ENCODE measurements at places on chromosomes 11 and 22.

DNA sequence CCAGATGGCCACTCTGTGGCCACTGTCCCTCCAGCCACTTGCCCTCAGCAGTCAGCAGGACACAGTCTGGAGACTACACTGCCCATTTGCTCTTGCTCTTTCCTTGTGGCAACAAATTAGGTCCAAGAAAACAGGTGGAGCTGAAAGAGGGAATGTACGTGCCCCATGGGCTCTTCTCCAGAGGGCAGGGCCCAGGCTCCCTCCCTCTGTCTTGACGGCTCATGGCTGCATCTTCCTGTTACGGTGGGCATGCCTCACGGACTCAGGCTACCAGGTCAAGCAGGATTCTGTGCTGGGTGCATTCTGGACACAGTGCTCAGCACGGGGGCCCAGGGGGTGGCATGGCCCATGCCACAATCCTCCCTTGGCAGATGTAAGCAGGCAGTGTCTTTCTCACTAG is 71.3 kb downstream of the MED15 start:
- no peak for DNase-seq

DNA sequence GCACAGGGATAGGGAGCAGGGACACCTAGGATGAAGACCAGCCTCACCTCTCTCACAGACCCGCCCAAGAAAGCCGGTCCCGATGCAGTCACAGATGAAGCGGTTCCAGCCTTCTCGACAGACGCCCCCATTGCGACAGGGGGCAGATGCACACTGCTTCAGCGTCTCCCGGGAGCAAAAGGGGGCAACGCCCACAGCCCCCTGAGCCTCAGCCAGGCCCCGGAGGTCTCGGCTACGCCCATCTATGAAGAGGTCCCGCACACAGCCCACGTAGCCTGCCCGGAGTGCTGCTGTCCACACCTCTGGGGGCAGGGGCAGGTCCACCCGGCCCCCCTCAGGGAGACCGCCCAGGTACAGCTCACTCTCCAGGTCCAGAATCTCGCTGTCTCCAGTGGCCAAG is 62.3 kb downstream of the NRXN2 start:
- DNase-seq: no peak

DNA sequence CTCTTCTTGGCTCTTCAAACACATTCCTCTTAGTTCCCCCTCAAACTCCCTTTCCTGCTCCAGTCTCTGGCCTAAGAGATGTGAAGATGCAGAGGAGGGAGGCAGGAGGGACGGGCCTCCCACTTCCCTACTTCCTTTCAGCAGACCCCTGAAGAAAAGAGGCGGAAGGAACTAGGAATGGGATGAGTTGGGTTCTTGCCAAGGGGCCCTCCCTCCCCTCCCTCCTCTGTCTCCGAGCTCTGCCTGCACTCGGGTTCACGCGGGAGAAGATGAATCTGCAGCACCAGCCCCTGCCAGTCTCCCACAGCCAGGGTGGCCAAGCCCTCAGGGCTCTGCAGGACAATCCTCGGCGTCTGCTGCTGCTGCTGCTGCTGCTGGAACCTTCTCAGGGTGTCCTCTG is 24.3 kb upstream of the PKNOX2 start:
- no peak for DNase-seq

- no peak for DNase-seq
Observed at GRCh38 chr11:120548682-120549209, 37.2 kb downstream of the GRIK4 start.

- no peak for DNase-seq
Observed at GRCh38 chr11:117482881-117483280, 155.2 kb downstream of the CEP164 start.

DNA sequence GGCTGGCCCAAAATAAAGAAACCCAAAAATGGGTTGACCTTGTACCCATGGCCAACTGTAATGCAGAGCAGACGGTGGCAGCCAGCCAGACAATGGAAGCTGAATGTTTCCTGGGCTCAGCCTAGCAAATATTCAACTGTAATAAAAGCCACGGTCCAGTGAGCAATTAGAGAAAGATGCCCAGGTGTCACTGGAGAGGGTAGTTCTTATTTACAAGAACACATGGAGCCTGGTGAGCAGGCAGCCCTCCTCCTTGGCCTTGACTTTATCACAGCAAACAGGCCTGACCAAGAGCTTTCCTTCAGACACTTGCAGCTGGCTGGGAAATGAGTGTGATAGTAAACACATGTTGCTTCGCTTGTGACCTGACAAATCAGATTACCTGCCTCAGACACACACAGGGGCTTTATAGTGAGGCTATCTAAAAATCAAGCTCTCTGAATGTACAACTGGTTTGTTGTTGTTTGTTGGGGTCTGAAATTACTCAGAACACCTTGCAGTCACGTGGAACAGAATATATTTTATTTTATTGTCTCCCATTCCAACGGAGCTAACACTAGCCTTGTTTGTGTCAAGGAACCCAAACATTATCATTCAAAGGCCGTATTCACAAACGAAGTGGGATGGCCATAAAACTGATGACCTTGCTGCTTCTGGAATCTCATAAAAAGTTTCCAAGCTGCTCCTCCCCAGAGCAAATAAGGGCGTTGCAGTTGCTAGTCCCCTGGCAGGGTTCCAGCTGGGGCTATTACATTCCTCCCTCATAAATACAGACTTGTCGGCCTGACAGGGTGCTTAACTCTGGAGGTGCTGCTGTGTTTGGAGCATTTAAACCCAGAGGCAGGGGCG is 161.1 kb downstream of the BBOX1 start:
- DNase-seq: peak; percentile 67

- DNase-seq: no peak
Observed at GRCh38 chr22:26592421-26592891, 2.5 kb upstream of the TPST2 start.

GRCh38 chr22:42074132-42074811 is at the start of gene PHETA2:
Gene PHETA2, plus strand, starts transcription at chr22:42074248. Its CDS starts 3,046 bp downstream, at chr22:42077294.
- peak; percentile 61 for DNase-seq

DNA sequence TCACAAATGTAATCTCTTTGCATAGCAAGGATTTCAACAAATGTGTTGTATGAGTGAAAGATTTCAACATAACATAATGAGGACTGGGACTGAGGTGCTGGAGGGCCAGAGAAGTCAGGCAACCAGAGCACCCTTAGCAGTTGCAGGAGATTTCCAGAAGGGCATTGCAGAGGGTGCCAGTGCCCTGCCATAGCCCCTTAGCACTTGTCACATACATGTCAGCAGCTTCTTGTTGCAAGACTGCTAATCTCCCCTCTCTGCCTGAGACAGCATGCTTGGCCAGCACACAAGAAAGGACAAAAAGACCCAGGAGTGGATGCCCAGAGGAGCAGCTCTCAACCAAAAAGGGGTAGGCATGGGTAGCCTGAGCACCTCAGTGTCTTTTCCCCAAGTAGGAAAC is 43.2 kb downstream of the BBOX1 start:
- no peak for DNase-seq

GRCh38 chr11:11528986-11529385 is 92.8 kb downstream of the GALNT18 start:
- DNase-seq: no peak

- DNase-seq: peak; percentile 28
Observed at GRCh38 chr11:57426439-57426928, 437 bp downstream of the SLC43A3 start.

DNA sequence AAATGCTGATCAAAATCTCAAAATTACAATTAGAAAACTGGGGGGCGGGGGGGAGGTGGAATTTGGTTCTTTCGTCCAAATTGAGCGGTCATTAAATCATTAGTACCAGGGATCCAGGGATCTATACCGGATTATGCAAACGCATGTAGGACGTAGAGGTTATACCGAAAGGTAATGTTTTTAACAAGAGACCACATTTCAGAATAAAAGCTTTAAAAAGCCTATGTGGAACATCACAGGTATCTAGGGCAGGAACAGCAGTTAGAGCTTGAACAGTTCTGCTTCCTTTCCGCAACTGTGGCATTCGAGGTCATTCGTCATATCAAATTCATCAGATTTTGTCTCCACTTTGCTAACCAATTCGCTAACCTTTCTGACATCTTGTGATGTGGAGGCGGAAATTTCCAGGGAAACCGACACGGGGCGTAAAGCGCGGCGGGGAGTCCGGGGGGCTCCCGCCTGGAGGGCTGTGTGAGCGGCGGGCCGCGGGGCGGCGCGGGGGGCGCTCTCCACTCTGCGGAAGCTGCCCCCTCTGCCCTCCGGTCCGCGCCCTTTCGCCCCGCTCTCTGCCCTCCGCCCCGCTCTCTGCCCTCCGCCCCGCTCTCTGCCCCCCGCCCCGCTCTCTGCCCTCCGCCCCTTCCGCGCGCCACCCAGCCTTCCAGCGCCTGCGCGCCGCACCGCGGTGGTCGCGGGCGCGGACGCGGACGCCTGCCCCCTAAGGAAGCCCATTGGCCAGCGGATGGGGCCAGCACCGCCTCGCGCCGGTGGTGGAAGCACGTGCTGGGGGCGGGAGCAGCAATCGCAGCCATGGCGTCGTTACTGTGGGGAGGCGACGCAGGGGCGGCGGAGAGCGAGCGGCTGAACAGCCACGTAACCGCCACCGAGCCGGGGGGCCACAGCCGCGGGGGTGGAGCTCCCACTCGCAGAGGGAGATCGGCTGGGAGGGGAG is at the start of gene DDX25:
Gene DDX25 (plus strand): TSS at position 798 of the 949 bp plus-strand sequence. CDS start 10 bp downstream, at position 808.
- DNase-seq: no peak

- DNase-seq: no peak
Observed at GRCh38 chr11:70306586-70307033, 36.1 kb downstream of the PPFIA1 start.

GRCh38 chr22:42367980-42368378 is 64.2 kb downstream of the NFAM1 start:
- no peak for DNase-seq

DNA sequence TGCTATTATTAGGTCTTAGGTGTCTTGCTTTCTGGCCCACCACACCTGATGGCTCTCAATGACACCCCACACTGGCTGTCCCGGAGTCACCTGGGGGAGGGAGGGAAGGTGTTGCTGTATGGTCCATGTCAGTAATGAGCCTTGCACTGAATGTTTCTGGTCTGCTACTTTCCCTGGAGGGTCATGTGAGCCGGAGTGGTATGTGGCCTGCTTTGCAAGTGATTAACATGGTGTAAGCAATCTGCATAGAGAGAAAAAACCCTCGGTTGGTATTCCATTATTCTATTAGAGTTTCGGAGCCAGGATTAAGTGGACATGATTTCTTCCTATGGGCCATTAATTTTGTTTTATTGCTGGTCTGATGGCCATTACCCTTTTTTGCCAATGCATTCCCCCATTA is 63.9 kb downstream of the PKNOX2 start:
- no peak for DNase-seq

DNA sequence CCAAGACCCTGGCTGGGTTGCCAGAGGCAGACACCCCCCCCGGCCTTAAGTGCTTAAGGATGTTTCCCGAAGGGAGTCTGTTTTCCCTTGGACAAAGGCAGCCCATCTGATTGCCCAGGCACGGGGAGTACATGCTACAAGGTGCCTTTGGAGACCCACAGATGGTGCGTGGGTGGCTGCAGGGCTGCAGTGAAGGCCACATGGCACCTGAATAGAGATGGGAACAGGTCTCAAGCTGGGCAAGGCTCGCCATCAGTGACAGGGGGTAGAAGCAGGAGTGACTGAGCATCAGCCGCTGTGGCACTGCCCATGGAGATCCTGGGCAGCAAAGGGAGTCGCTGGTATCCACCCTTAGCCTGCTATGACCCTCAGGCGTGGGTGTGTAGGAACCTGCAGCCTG is 2.4 kb downstream of the RTL6 start:
- no peak for DNase-seq

DNA sequence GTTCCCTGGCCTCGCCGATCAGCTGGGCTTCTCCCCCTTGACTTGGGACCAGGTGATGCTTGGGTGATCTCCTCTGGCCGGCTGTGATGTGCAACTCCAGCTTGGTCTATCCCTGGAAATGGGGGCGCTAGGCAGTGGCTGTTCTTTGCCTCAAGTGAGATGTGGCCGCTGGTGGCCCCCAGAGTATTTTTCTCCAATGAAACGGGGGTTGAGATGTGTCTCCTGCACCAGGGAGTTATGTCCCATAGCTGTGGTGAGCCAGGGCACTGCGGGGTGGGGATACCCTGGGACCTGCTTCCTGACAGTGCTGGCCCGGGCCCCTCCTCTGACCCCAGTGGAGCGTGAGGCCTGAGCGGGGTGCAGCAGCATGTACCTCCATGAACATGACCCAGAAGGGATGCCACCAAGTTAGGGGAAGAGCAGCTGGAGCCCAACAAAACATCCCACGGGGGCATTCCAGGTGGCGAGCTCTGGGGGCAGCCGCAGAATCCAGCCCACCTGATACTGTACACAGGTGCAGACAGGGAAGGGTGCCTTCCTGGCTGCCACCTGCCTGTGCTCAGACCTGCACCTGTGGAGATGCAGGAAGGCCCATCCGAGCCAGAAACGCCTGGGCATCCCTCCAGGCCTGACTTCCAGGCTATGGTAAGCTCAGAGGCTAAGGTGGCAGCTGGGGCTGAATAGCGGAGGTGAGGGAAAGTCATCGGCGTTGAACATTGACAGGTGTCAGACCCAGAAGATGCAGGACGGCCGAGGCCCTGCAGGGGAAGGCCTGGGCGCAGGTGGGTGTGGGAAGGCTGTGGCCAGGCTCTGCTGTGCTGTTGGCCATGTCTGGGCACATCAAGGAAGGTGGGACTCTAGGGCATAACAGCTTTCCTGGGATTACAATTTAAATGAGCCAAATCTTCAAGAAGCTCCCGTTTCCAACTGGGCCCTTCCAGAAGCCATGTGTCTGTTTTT is 97.3 kb downstream of the CTTN start:
- no peak for DNase-seq

GRCh38 chr11:102771351-102771750 is 9.1 kb downstream of the MMP10 start:
- no peak for DNase-seq

DNA sequence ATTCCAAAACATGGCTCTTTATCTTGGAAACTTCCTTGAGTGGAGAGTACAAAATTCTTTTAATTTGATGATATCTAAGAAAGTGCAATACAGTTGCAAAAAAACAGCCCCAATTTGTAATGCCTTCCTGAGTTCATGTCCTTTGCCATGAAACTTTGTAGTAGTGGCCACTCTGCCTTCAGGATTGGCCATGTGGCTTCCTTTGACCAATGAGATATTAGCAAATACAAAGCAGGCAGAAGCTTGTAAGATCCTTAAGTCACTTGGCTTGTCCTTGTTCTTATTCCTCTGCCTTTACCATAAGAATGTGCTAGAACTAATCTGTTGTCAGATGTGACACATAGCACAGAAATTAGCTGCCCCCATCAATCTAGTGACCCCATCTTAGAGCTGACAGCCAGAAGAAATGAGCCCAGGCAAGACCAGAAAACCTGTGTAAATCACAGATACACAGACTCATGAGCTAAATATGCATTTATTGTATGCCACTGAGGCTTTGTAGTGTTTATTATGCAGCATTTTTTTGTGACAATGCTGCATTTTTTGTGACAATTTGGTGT is 29.8 kb upstream of the BLID start:
- no peak for DNase-seq

- DNase-seq: no peak
Observed at GRCh38 chr11:130146796-130147195, 12.8 kb upstream of the ST14 start.

DNA sequence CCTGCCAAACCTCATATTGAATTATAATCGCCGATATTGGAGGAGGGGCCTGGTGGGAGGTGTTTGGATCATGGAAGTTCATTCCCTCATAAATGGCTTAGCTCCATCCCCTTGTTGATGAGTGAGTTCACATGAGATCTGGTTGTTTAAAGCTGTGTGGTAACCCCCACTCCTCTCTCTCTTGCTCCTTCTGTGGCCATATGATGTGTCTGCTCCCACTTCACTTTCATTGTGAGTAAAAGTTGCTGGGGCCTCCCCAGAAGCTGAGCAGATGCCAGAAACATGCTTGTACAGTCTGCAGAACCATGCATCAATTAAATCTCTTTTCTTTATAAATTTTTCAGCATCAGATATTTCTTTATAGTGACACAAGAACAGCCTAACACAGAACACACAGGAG is 929.0 kb upstream of the FAT3 start:
- peak; percentile 8 for DNase-seq

All from choroid plexus epithelial cell (primary cell).